Activated CD4-positive, alpha-beta T cell treated with anti-CD3 and anti-CD28 coated beads, Interleukin-2, amount 50 U/mL, for 24 hours (primary cell): ENCODE measurements at places on chromosomes 16 and 17.
A peak's percentile ranks its signal among the peaks of the same experiment; 100 is the strongest.

- peak; percentile 28 for DNase-seq
These were observed 5.2 kb upstream of the TOB1 start for GRCh38 chr17:50871364-50871763.

DNA sequence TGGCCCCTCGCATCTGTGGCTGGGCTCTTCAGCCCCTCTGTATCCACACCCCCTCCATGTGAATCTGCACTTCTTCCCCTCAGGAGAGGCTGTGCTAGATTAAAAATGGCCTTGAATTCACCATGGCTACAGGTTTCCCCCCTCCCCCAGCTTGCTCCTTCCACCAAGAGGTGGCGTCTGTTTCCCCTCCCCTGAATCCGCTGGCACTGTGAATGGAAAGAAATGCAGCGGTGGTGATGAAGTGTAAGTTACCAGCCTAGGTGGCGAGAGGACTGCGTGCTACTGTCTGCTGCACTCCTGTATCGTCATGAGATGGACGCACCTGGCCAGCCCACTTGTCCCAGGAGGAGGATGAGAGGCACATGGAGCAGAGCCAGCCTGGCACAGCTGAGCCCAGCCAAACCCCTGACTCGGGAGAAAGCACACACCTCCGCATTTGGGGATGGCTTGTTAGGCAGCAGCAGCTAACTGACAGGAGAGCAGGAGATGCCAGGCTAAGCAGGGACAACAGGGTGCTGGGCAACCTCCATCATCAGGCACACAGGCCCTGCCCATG is 26.2 kb downstream of the TNFRSF13B start:
- no peak for DNase-seq

- no peak for DNase-seq
These were observed 5.3 kb upstream of the DPEP1 start for GRCh38 chr16:89607937-89608740.

DNA sequence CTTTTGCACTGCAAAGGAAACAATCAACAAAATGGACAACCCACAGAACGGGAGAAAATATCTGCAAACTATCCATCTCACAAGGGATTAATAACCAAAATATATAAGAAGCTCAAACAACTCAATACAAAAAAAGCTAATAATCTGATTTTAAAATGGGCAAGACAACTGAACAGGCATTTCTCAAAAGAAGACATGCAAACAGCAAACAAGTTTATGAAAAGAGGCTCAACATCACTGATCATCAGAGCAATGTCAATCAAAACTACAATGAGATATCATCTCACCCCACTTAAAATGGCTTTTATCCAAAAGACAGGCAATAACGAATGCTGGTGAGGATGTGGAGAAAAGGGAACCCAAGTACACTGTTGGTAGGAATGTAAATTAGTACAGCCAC is 34.8 kb downstream of the SYNRG start:
- no peak for DNase-seq

- DNase-seq, result no peak
These were observed 86.8 kb upstream of the SALL1 start for GRCh38 chr16:51237861-51238378.

DNA sequence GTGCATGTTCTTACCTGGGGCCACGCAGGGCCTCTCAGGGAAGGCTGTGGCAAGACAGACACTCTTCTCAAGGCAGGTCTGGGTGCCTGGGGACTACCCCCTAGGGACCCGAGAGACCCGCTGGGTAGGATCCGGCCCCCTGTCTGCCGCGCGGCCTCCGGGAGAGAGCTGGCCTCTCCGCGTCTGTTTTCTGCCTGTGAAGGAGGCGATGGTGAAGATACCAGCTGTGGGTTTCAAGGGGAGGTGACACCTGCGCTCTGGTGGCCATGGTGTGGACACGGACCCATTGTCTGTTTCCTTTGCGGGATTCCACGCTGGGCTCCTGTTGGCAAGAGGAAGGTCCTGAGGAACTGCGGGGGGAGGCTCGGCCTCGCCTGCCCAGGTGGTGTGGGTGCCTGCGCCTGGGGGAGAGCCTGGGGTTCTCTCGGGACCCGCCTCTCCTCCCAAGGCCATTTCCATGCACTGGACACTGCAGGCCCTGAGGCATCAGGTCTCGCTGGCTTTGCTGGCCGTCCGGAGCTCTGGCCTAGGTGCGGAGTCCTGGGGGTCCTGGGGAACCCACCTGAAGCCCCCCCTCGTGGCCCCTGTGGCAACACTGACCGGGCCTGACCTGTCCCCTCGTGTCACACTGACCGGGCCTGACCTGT is 12.2 kb upstream of the METRNL start:
- no peak for DNase-seq

DNA sequence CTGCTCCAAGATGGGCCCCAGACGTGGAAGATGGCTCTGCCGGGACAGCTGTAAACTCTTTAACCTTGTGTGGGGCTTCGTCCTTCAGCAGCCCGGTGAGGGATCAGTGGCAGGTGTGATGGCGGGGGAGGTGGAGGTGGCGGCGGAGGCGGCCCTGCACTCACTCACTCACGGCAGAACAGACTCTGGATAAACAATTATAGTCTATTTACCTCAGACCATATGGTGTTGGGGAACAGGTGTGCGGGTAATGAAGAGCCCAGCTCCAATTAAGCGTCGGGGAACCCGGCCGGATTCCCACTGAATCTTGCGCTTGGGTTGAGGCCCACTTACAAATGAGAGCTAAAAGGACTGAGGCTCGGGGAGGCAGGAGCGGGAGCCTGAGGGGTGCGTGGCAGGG is 104.3 kb upstream of the SDK2 start:
- DNase-seq, result no peak

DNA sequence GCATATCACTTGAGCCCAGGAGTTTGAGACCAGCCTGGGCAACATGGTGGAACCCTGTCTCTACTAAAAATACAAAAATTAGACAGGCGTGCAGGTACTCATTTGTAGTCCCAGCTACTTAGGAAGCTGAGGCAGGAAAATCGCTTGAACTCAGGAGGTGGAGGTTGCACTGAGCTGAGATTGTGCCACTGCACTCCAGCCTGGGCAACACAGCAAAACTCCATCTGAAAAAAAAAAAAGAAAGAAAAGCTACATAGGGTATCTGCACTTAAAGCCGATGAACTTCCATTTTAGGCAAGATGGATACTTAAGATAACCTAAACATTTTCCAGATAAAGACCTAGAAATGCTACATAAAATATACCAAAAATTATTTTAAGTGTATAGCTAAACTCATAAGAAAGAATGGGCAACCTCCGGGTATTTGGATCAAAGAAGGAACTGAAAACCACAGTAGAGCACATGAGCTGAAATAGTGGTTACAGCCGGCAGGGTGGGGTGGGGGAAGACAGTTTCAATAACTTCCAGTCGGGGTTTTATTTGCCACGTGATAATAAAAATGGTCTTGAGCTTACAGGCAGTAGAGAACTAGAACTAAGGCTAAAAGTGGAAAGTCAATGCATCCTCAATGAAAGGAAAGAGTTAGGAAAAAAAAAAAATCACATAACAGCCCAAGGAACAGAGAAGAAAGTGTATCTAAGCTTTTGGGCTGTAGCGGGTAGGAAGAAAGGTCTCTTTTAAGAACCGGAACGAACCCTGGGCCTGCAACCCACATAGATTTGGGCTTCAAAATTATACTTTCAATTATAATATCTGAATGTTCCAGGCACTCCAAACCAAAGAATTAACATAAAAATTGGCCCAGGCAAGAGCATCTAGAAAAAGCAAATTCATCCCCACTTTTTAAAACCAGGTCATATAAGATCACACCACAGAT is 53.1 kb downstream of the CFDP1 start:
- DNase-seq, result no peak

- DNase-seq, result no peak
These were observed 7.9 kb upstream of the BAIAP2 start for GRCh38 chr17:81027038-81027437.

GRCh38 chr17:60006160-60006559 is 41.6 kb upstream of the RNFT1 start:
- DNase-seq, result no peak

GRCh38 chr16:80968386-80969113 is 38.1 kb downstream of the CMC2 start:
- no peak for DNase-seq

DNA sequence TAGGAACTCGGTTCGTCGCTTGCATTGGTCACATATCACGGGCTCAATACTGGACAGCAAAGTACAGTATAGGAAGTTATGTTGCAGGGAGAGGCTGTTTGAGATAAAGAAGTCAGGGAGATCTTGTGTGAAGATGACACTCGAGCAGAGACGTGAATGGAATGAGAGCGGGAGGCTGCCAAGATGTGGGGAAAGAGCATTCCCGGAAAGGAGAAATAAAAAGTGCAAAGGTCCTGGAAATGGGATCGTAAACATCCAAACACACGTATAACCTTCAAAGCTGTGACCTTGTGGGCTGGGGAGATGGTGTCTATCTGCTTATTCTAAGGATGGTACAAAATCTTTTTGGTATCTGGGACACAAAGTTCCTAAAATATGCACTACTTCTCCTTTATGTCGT is 43.0 kb upstream of the MYOCD start:
- no peak for DNase-seq

- DNase-seq, result no peak
These were observed 5.3 kb upstream of the PHOSPHO1 start for GRCh38 chr17:49235896-49236295.

DNA sequence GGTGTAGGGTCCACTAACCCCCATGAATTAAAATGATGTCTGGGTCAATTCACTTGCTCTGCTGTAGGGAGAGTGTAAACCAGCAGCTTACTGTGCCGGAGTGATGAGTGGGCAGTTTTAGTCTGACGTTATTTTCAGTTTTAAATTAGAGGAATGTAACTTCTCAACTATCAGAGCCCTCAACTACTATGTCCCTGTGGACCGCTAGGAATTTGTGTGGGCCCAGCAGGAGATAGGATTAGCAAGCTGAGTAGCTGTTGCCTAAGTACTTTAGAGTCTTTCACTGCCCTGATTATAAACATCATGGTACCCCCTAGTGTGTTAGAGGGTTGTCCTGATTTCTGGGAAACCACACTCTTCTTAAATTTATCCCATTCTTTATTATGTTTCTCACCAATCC is 11.4 kb downstream of the MARVELD3 start:
- DNase-seq, result no peak

- DNase-seq, result no peak
These were observed 4.8 kb upstream of the VAC14 start for GRCh38 chr16:70805787-70806186.

- DNase-seq, result no peak
These were observed 5.3 kb downstream of the KRT28 start for GRCh38 chr17:40794466-40794865.

DNA sequence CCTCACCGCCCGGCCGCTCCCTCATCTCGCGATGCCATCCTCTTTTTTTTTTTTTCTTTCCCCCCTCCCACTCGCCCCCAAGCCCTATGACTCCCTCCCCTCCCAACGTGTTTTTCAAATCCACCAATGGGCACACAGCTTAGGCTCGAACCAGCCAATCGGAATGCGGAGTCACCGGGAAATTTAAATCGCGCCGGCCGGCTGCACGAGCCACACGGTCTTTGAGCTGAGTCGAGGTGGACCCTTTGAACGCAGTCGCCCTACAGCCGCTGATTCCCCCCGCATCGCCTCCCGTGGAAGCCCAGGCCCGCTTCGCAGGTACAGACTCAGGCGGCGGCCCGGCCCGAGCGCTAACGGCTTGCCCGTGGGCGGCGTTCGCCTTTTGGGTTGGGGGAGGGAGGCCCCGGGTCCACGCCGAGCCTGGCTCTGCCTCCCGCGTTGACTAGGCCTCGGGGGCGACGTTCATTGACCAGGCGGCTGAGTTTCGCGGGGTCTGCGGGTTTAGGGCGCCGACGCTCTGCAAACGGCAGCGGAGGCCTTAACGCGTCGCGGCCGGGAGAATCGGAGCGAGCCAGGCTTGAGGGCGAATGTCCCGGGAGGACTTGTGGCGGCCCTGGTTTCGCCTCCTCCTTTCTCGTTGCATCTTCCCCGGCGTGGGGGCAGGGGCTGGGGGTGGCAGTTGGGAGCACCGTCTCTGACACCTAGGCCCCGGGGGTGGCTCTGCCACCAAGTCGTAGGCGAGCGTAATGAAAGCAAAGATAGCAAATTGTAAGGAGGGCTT is at the start of gene KPNA2:
Gene KPNA2 (plus strand): TSS at position 213 of the 781 bp plus-strand sequence. CDS start 1,398 bp downstream, outside the sequence.
- DNase-seq, result peak; percentile 72

DNA sequence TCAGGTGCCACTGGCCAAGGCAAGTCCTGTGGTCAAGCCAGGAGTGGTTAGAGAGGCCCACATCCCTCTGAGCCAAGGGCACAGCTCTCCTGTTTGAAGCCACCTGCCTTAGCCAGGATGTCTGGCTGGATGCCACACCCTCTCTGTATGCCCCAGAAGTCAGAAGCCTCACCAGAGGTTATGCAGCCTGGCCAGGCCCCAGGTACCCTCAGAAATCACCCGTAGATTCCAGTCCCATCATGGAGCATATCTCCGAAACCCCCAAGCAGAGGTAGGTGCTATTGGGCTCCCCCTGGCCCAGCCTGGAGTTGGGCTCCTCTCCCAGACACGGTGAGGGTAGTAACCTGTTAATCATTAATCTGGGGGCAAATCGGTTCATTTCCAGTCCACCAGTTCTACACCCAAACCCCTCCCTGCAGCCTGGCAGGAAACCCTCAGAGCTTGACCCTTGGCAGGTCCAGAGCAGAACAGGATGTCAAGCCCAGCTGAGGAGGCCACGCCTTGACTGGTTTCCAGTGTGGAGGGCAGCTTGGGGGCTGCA is 60.6 kb upstream of the TMEM97 start:
- DNase-seq, result no peak

DNA sequence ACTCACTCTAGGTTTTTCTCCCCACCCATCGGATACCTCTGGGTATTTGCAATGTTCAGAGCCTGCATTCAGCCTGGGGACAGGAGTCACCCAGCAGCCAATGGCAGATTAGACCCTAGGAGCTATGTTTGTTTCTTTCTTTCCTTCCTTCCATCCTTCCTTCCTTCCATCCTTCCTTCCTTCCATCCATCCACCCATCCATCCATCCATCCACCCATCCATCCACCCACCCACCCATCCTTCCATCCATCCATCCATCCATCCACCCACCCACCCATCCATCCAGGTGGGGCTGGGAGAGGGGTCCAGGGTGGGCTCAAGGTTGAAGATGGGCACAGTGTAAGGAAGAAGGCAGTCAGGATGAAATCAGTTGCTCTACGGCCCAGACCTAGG is 39.9 kb downstream of the TIMM22 start:
- DNase-seq, result no peak

DNA sequence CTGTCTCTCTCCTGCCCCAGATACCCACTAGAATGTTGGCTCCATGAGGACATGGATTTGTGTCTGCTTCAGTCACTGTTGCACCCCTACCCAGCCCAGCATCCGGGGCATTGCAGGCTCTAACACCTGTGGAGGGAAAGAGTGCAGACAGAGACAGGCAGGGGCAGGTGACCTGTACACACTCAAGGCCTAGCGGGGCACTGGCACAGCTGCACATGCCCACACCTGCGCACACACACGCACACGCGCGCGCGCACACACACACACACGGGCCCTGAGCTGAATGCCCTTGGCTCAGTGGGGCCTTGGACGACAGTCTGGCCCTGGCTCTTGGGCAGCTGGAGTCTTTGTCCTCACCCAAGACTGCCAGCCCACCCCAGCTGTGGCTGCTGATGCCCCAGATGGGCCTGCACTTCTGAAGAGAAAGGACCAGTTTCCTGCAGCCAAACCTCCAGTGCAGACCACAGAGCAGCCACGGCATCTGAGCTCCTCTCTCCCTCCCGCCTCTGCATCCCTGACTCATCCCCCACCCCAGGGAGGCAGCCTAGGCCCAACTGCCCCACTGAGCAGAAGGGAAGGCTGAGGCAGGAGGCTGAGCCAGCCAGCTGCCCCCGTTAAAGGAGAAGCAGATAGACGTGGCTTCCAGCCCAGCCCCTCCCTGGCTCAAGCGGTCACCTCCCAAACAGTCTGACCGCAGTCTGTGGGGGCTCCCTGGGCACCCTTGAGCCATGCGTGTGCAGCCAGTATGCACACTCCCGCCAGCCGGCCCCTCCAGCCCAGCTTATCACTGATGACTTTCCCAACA is 12.3 kb upstream of the RAI1 start:
- DNase-seq, result no peak
